ENCODE measurements at places on chromosomes 5 and 9.

- peak; percentile 82 for DNase-seq
- peaks cover 58% of the 10 kb centered on the region for H3K36me3 ChIP-seq
- no peak overlapping the region for H3K4me3 ChIP-seq
- no peaks in the 10 kb centered on the region for H3K27me3 ChIP-seq
- peak overlapping the region; percentile 49 for H3K27ac ChIP-seq
- H3K4me1 ChIP-seq = no peaks in the 10 kb centered on the region
Observed at GRCh38 chr5:151123897-151124751, 33.5 kb downstream of the ANXA6 start.

- H3K4me3 ChIP-seq = no peak overlapping the region
- H3K36me3 ChIP-seq = no peaks in the 10 kb centered on the region
- H3K27me3 ChIP-seq = no peaks in the 10 kb centered on the region
- H3K27ac ChIP-seq = peak overlapping the region; percentile 64
- no peak for DNase-seq
- H3K4me1 ChIP-seq = peaks cover 17% of the 10 kb centered on the region
Observed at GRCh38 chr5:109987970-109988369, 298.2 kb downstream of the MAN2A1 start.

DNA sequence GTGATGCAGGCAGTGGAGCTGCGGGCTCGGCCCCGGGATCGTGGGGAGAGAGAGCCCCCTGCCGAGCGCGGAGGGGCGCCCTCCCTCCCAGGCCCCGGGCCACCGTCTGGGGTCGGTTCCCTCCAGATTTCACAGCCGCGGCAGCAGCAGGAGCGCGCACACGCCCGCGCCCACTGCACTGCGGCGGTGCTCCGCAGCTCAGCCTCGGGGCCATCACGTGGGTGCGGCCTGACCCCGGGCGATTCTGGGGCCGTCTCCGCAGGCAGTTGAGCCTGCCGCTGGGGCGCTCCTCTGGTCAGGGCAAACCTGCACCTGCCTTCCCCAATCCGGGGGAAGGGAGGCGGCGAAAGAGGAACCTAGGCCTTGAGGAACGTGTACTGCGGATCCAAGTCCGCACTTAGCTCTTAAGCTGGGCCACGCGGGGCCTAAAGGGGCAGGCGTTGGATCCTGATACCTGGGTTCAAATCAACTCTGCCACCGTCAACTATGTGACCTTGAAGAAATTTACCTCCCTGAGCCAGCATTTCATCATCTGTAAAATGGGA is 9.4 kb upstream of the DELE1 start:
- peaks cover 14% of the 10 kb centered on the region for H3K4me1 ChIP-seq
- H3K4me3 ChIP-seq = peak overlapping the region; percentile 48
- no peak overlapping the region for H3K27ac ChIP-seq
- H3K27me3 ChIP-seq = no peaks in the 10 kb centered on the region
- H3K36me3 ChIP-seq = no peaks in the 10 kb centered on the region
- peak; percentile 71 for DNase-seq

DNA sequence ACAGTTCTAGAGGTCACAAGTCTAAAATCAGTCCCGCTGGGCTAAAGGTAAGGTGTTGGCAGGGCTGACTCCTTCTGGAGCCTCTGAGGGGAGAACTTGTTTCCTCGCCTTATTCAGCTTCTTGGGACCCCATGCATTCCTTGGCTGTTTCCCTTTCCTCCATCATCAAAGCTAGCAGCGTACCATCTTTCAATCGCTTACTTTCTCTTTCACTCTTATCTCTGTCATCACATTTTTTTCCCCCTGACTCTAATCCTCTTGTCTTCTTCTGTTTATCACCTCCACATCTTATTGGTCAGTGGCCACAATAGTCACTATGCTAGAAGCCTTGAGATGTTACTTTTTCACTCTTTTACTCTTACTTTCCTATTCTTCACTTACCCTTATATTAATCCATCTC is 72.5 kb upstream of the SPEF2 start:
- DNase-seq = no peak
- no peaks in the 10 kb centered on the region for H3K4me1 ChIP-seq
- no peaks in the 10 kb centered on the region for H3K27me3 ChIP-seq
- H3K36me3 ChIP-seq = no peaks in the 10 kb centered on the region

GRCh38 chr5:159469496-159470372 is 139.4 kb upstream of the IL12B start:
- no peak for DNase-seq
- H3K27me3 ChIP-seq = no peaks in the 10 kb centered on the region
- H3K4me1 ChIP-seq = no peaks in the 10 kb centered on the region
- no peak overlapping the region for H3K27ac ChIP-seq

DNA sequence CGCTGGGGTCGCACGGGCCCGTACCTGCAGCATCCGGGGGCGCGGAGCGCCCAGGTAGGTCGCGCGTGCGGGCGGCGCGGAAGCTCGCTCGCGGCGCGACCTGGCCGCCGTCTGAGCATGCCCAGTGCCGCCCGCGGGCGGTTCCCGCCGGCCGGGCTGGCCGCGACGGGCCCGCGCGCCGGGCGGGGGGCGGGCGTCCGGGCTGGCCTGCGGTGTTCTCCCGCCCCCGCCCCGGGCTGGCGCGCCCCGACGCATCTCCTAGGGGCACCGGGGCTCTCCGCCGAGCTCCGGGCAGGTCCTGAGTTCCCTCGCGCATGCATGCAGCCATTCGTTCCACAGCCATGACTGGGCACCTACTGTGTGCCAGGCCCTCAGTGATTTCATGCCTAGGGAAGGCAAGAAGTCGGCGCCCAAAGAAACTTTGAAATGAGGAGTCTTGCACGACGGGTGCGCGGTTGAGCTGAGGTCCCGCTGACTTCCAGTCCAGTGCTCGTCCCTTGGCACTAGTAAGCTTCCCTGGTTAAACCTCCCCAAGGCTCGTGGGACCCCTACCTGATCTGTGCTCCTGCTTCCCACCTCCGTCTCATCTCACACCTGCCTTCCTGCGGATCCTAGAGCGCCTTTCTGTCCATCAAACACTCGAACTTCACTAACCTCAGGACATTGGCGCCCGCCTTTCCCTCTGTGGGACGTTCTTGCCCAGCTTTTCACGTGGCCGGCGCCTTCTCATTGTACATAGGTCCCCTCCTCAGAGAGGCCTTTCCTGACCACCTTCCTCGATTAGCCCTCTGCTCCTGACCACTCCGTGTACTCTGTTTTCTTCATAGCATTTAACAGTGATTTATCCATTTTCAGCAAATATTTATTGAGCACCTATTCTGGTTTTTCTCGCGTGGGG is at the start of gene PTPN3:
Gene PTPN3, minus strand, starts transcription at position 113 of the 898 bp plus-strand sequence. CDS start 34,873 bp downstream, outside the sequence.
- H3K27ac ChIP-seq = no peak within 1 kb of the TSS
- peak within 1 kb of the TSS; percentile 37 for H3K4me3 ChIP-seq
- H3K36me3 ChIP-seq = no peaks in the 10 kb centered on the region
- H3K27me3 ChIP-seq = peaks cover 15% of the 10 kb centered on the region
- H3K4me1 ChIP-seq = peaks cover 18% of the 10 kb centered on the region

GRCh38 chr9:128244837-128245231 is 31.0 kb downstream of the GOLGA2 start:
- no peaks in the 10 kb centered on the region for H3K36me3 ChIP-seq
- no peaks in the 10 kb centered on the region for H3K4me1 ChIP-seq
- H3K27me3 ChIP-seq = peaks cover 6% of the 10 kb centered on the region
- peak; percentile 95 for DNase-seq
- H3K27ac ChIP-seq = peak overlapping the region; percentile 78

Data from sigmoid colon (tissue), 7 donors.